ENCODE measurements at places on chromosomes 16 and 17. TPM values are rescaled to one million over a fixed set of nuclear protein-coding genes. Genes with fewer than 3 reads are reported as not detected.

The CLDN7 gene
- 0.97 TPM for total RNA-seq

The PRRT2 gene
- total RNA-seq, result 0.48 TPM

The EME1 gene
- total RNA-seq, result 14.9 TPM

The CTDNEP1 gene
- total RNA-seq, result 226 TPM

The C1QL1 gene
- 14.7 TPM for total RNA-seq

The KRTAP17-1 gene
- total RNA-seq, result not detected

The METTL22 gene
- total RNA-seq, result 27.6 TPM

The EVPLL gene
- not detected for total RNA-seq

The FOXO3B gene
- total RNA-seq, result 3.0 TPM

The SLC47A2 gene
- total RNA-seq, result 0.05 TPM

The UMOD gene
- total RNA-seq, result not detected

The SLC25A11 gene
- total RNA-seq, result 79.0 TPM

The TMEM101 gene
- 35.9 TPM for total RNA-seq

The ITGAD gene
- not detected for total RNA-seq

The PTGES3L gene
- 1.2 TPM for total RNA-seq

The HSD17B2 gene
- total RNA-seq, result not detected

The ST6GALNAC2 gene
- total RNA-seq, result 0.51 TPM

The TUBB3 gene
- 235 TPM for total RNA-seq

The LPO gene
- total RNA-seq, result not detected

The ABCC11 gene
- total RNA-seq, result 0.16 TPM

The ARRB2 gene
- 68.0 TPM for total RNA-seq

The CCL8 gene
- total RNA-seq, result not detected

The IRX3 gene
- 5.5 TPM for total RNA-seq

The SEZ6L2 gene
- 23.6 TPM for total RNA-seq

Data from A549 treated with CORT108297 at 1 μM for 4 hours (cell line).